ENCODE measurements at places on chromosomes 12 and 14.

GRCh38 chr12:88764781-88765480 lies 184.7 kb upstream of the KITLG start:
- H3K4me1 ChIP-seq: peaks cover 4% of the 10 kb centered on the region
- no peaks in the 10 kb centered on the region for H3K36me3 ChIP-seq
- no peak overlapping the region for H3K27ac ChIP-seq
- peak; percentile 13 for DNase-seq
- no peak overlapping the region for H3K4me3 ChIP-seq

DNA sequence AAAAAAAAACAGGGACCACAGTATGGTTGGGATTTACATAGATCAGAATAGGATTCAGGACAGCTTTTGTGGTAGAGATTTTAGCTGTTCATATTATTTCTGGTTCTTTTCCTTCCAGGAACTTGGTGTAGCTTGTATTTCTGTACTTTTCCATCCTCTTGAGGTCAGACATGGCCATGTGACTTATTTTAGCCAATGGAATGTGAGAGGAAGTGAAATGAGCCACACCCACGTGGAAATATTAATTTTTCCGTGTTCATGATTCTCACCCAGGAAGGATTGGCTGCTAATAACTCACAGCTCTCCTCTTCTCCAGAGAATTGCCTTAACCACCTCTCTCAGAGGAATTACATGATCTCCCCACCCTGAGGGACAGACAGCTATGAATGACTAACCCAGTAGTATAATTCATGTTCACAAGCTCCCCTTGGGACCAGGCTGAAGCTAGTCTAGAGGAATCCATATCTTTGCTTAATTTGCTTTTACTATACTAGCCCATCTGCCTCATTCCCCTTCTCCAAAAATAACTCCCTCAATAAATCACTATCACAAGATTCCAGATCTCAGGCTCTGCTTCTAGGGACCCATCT lies 340.4 kb downstream of the NUAK1 start:
- H3K27ac ChIP-seq: no peak overlapping the region
- no peaks in the 10 kb centered on the region for H3K4me1 ChIP-seq
- no peak overlapping the region for H3K4me3 ChIP-seq
- no peaks in the 10 kb centered on the region for H3K27me3 ChIP-seq

GRCh38 chr12:108773798-108774788 lies 42.8 kb upstream of the CORO1C start:
- no peaks in the 10 kb centered on the region for H3K27me3 ChIP-seq
- H3K36me3 ChIP-seq: no peaks in the 10 kb centered on the region
- no peak overlapping the region for H3K4me3 ChIP-seq
- peak overlapping the region; percentile 17 for H3K27ac ChIP-seq
- peaks cover 9% of the 10 kb centered on the region for H3K4me1 ChIP-seq

DNA sequence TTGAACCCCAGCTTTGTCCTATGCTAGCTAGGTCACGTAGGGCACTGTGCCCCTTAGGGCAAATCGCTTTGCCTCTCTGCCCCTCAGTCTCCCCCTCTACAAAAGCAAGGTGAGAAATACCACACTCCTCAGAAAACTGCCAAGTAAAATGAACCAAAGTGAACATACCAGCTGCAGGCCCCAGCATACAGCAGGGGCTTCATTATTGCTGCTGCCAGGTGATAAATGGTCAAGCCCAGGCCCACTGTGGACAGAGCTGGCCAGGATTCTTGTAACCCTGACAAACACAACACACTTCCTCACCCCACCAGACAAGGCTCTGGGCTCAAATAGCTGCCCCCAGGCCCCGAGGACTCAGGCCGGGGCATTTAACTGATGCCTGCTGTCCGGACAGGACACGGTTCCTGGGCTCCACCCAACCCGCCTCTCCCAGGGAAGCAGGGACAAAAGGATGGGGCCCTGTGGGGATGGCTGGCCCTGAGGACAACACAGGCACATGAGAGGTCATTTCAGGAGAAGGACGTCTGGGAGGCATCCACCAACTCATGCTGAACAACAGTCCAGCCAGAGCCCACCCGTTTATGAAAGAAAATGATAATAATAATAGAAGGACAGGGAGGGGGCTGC lies 36.7 kb downstream of the NCOR2 start:
- no peaks in the 10 kb centered on the region for H3K27me3 ChIP-seq
- H3K4me1 ChIP-seq: peaks cover 2% of the 10 kb centered on the region
- H3K4me3 ChIP-seq: no peak overlapping the region
- no peak for DNase-seq
- H3K27ac ChIP-seq: no peak overlapping the region

DNA sequence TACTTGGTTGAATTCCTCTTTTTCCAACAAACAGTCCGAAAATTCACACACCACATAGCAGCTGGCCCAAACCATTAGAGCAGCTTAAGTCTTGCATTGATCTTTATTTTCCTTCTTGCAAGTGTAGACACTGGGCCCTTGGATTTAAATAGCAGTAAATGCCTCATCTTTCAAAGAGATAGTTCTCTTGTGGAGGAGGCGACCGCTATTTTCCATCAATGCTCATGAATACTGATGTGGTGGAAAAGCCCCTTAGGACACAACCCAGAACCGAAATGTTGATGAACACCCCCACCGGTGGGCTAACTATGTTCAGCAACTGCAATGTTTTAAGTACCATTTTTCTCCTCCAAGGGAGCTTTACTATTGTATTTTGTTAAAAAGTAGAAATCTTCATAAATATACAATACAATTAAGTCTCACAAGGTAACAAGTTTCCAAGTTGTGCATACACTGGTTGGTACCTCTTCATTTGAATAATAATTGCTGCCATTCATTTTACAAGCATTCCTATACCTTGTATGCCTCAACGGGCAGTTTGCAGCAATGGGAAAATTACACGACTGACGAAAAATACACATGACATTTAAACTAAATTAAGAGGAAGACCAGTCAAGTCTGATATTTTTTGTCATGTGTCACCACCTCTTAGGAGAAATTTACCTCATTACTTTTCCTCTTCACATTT lies 18.0 kb downstream of the NIN start:
- H3K27me3 ChIP-seq: no peaks in the 10 kb centered on the region
- no peak for DNase-seq
- H3K4me1 ChIP-seq: peaks cover 3% of the 10 kb centered on the region
- no peak overlapping the region for H3K27ac ChIP-seq

DNA sequence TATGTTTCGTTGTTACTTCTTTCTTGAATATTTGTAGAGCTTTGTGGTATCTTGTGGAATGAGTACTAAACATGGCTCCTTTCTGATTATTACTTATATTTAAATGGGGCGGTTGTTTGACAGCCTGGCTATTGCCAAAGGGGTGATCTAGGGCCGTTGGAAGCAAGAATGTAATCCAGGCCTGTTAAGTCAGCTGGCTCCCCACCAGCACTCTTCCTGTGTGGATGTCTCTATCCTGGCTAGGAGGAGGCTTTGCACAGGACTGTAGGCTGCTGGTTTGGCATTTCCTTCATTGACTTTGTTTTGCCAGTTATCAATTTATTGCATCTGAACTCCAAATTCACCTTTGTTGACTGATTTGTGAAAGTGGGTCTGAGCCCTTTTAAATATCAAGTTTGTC lies 5.6 kb downstream of the FAM234B start:
- H3K4me1 ChIP-seq: no peaks in the 10 kb centered on the region
- no peaks in the 10 kb centered on the region for H3K27me3 ChIP-seq
- no peak overlapping the region for H3K27ac ChIP-seq
- peak; percentile 36 for DNase-seq
- no peaks in the 10 kb centered on the region for H3K36me3 ChIP-seq

DNA sequence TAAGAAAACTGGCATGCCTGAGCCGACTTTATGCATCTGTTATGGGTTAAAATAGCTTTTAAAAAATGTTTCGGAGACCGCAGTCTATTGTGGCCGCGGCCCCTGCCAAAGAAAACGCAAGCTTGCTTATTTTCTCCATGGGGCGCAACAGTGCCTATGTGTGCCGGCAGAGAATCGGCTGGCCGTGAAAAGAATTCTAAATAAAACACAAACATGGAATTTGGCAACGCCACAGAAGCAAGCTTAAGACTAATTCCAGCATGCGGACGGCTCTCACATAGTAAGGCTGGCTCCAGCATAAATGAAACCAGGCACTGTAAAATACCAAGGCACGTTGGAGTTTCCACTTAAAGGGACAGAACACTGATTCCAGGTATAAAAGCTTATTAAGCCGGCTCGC lies 56.7 kb downstream of the BCL11B start:
- no peak overlapping the region for H3K4me3 ChIP-seq
- H3K27ac ChIP-seq: no peak overlapping the region
- H3K4me1 ChIP-seq: no peaks in the 10 kb centered on the region
- DNase-seq: peak; percentile 36

DNA sequence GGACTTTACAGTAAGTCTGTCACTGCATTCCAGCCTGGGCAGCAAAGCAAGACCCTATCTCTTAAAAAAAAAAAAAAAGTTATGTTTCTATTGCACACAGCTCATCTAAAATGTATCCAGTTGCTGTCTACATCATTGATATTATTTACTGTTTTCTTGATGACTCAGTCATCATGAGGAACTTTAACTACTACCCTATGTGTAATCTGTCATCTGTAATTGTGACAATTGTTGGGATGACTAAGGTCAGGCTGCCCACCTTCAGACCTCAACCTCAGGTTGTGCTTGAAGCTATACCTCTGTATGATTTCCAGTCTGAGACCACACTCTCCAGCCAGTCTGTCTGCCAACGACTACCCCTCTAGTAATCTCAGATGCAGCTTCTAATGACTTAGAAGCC lies 15.3 kb downstream of the PPP1R13B start:
- H3K27ac ChIP-seq: no peak overlapping the region
- no peaks in the 10 kb centered on the region for H3K27me3 ChIP-seq
- H3K4me1 ChIP-seq: no peaks in the 10 kb centered on the region
- DNase-seq: no peak
- H3K4me3 ChIP-seq: no peak overlapping the region
- no peaks in the 10 kb centered on the region for H3K36me3 ChIP-seq

GRCh38 chr14:93962701-93963601 lies 13.4 kb downstream of the ASB2 start:
- peaks cover 8% of the 10 kb centered on the region for H3K4me1 ChIP-seq
- H3K4me3 ChIP-seq: no peak overlapping the region
- no peaks in the 10 kb centered on the region for H3K36me3 ChIP-seq
- DNase-seq: peak; percentile 31
- H3K27me3 ChIP-seq: no peaks in the 10 kb centered on the region

DNA sequence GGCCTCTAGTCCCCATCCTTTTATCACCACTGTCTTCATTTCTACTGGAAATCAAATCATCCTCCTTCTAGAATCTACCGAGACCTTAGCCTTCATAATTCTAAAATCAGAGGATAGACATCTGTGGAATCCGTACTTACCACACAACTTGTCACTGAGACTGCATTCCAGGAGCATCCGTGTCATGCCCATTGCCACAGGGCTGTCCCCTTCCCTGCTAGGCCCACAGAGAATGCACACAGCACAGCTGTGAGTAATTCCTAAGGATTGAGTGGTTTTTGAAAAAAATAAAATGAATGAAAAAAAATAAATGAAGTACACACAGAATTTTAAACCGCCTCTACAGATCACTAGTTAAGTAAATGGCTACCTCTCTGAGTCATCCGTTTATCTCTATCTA lies 21.0 kb upstream of the MAGOHB start:
- no peak overlapping the region for H3K27ac ChIP-seq
- H3K4me1 ChIP-seq: no peaks in the 10 kb centered on the region
- no peaks in the 10 kb centered on the region for H3K27me3 ChIP-seq
- H3K36me3 ChIP-seq: no peaks in the 10 kb centered on the region

- peaks cover 3% of the 10 kb centered on the region for H3K4me1 ChIP-seq
- H3K36me3 ChIP-seq: no peaks in the 10 kb centered on the region
- no peaks in the 10 kb centered on the region for H3K27me3 ChIP-seq
Measured at GRCh38 chr12:50928392-50928791, 24.0 kb upstream of the HIGD1C start.

GRCh38 chr12:2583091-2583497 lies 211.7 kb upstream of the FKBP4 start:
- H3K36me3 ChIP-seq: peaks cover 2% of the 10 kb centered on the region
- no peak overlapping the region for H3K27ac ChIP-seq
- no peak overlapping the region for H3K4me3 ChIP-seq
- peaks cover 2% of the 10 kb centered on the region for H3K4me1 ChIP-seq
- peak; percentile 32 for DNase-seq
- no peaks in the 10 kb centered on the region for H3K27me3 ChIP-seq

DNA sequence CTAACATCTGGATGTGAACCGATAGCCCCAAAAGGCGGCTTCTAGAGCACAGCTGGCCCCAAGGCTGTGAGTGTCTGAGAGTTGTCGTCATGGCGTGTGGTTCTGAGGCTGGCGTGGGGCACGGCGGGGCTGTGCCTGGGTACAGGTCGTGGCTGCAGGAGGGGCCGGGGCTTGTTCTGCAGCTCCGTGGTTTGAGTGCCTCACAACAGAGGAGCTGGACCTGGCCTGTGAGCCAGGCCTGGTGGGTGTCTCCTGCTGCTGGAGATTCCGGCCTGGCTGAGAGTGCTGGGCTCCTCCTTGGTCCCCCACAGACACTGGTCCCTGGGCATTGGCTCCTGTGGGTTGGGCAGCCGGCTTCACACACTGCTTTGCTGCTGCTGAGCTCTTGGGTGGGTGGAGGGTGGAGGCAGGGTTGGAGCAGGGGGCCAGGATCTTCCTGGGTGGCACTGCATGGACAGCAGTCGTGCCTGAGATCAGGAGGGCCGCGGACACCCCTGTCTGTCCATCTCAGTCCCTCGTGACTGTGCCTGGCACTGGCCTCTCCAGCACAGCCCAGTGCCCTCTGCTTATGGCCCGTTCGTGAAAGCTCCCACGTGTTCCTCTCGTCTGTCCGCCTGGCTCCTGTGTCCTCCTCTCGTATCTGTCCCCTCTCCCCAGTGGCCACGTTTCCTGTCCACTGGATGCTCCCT lies 31.8 kb upstream of the TEX22 start:
- peaks cover 7% of the 10 kb centered on the region for H3K36me3 ChIP-seq
- no peaks in the 10 kb centered on the region for H3K27me3 ChIP-seq
- H3K4me1 ChIP-seq: peaks cover 2% of the 10 kb centered on the region
- no peak overlapping the region for H3K27ac ChIP-seq

DNA sequence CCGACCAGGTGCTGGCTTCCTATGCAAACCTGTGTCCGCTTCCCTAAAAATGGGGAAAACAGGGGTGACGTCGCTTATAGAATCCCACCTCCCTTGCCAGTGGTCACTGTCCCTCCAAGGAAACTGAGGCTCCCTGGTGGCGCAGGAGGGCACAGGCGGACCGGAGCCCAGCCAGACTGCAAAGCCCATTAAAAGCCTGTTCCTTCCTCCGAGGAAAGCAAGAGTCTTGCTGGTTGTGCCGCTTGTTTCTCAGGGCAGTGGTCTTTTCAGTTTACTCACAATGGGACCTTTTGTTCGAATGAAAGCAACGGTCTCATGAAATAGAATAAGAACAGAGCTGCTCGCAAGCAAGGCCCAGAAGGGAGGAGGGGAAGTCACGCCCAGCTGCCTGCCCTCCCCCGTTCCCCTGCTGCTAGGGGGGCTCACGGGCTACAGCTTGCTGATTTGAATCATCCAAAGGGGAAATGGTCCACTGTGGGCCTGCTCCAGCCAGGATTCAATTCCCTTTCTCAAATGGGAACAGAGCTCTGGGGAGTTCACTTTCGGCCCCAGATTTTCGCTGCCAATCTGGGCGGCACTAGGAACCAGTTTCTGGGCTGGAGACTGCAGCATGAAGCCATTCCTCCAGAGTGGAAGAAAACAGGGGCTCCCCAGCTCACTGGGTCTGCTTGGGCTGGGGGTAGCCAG lies 4.6 kb upstream of the SELPLG start:
- H3K36me3 ChIP-seq: peaks cover 2% of the 10 kb centered on the region
- H3K27me3 ChIP-seq: no peaks in the 10 kb centered on the region
- H3K4me3 ChIP-seq: no peak overlapping the region
- H3K4me1 ChIP-seq: peaks cover 6% of the 10 kb centered on the region

Data from fibroblast of lung (primary cell).